ENCODE measurements at places on chromosomes 1 and 21.

GRCh38 chr1:2044510-2045319, 5.5 kb upstream of the PRKCZ start:
- DNase-seq: peak; percentile 54

GRCh38 chr1:174656409-174657059, 208.8 kb downstream of the GPR52 start:
- DNase-seq: no peak

DNA sequence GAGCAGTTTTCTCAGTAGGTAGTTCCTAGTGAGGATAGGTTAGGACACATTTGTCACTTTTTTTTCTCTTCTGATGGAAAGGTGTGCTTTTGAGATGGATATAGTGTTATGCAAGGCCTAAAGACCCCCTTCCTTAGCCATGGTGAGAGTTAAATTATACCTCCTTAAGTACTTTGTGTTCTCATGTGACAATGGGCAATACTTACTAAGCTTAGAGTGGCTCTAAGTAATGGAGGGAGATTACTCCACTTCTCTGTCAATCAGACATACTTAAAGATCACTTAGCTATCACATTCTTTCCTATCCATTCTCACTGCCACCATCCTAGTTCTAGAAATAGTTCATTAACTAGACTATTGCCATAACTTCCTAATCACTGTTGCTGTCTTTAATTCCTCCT, 265.6 kb downstream of the PBX1 start:
- no peak for DNase-seq

DNA sequence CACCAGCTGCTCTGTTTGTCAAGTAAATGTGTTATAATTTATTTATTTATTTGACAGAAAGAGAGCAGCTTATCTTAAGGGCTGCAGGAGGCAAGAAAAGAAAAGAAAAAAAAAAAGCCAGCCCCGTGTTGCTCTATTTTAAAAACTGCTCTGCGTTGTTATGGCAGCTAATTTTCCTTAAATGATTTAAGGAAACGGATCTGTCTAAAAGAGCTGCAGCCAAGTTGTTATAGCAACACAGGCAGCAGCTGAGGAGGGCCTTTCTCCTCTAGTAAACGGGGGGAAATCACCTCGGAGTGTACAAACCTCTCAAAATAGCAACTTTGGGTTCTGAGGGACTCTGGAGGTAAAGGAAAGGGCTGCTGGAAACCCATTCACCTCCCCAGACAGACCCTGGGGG, 149.2 kb downstream of the BEND5 start:
- DNase-seq: no peak

DNA sequence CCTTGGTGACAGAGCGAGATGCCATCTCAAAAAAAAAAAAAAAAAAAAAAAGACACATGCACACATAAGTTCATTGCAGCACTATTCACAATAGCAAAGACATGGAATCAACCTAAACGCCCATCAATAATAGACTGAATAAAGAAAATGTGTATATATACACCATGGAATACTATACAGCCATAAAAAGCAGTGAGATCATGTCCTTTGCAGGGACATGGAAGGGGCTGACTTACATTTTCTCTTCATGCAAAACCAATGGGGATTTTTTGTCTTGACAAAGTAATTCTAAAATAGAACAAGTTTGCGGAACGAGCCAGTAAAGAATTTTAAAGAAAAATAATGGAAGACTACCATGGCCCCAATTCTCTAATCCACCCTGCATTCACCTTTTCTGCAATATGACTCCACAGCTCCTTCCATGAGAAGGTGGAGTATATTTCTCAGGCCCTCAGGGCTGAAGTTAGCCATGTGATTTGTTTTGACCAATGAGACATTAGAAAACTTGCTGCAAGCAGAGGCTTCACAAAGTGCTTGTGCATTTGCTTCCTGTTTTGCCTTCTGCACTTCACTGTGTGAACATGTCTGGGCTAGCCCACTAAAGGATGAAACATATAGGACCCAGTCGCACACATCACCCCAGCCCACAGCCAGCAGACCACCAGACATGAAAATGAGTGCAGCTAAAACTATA, 78.8 kb upstream of the NR5A2 start:
- DNase-seq: no peak

DNA sequence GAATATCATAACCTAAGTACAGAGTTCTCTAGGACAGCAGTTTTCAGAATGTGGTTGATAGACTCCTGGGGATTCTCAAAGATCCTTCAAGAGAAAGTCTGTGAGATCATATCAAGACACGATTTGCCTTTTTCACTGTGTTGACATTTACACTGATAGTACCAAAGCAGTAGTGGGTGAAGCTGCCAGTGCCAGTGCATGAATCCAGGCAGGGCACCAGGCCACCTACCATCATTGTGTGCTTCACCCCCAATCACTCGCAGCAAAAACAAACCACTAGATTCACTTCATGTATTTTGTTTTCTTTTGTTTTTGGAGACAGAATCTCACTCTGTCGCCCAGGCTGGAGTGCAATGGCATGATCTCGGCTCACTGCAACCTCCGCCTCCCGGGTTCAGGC, 23.9 kb downstream of the DNAJC16 start:
- DNase-seq: no peak

DNA sequence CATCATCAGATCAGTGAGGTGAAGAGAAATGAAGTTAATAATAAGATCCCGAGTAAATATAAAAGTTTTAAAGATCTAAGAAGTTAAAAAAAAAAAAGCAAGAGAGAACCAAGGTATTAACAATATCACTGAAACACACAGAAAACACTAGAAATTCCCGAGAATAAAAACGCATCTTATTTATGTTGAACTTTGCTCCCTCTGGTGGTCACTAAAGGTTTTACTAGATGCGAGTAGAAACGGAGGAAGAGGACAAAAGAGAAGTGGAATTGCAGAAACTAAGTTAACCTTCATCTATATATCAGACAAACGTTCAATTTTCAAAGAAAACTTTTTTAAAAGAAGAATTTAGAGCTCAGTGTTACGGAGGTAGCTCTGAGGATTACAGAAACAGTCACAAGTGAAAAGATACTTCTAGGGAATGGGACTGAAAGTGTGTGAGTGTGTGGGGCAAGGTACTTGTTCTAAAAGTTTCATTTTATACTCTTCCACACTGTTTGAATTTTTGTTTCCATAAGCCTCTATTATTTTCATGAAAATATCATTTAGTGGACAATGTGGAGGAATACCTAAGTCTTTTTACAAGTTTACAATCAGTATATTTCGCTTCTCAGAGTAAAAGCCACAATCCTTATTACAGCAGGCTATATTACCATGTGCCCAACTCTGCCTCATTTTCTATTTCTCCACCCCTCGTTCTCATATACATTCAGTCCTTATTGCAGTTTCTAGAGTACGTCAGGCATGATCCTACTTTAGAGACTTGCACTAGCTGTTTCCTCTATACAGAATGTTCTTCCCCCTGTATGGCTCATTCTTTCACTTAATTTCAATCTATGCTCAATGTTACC, 19.7 kb downstream of the ACBD6 start:
- DNase-seq: peak; percentile 70

GRCh38 chr1:177586429-177586828, 383.4 kb downstream of the SEC16B start:
- DNase-seq: no peak

DNA sequence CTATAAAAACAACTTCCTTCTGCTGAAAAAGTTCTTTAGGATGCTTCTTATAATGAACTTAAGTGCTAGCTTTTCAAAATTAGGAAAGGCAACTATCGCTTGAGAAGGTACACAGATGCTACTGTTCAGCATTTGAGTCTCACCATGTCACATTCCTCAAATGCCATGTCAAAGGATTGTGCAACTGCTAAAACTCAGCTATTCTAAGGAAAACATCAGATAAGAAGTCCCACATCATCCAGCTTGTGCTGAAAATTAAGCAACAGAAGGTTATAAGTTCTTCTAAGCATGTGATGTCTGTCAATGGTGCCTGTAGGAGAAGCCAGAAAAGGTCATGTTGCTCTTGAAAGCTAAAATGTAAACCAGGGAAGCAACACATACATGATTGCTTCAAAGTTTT, 36.5 kb downstream of the MCOLN2 start:
- DNase-seq: no peak

GRCh38 chr1:159600894-159601293, 13.3 kb downstream of the APCS start:
- no peak for DNase-seq

DNA sequence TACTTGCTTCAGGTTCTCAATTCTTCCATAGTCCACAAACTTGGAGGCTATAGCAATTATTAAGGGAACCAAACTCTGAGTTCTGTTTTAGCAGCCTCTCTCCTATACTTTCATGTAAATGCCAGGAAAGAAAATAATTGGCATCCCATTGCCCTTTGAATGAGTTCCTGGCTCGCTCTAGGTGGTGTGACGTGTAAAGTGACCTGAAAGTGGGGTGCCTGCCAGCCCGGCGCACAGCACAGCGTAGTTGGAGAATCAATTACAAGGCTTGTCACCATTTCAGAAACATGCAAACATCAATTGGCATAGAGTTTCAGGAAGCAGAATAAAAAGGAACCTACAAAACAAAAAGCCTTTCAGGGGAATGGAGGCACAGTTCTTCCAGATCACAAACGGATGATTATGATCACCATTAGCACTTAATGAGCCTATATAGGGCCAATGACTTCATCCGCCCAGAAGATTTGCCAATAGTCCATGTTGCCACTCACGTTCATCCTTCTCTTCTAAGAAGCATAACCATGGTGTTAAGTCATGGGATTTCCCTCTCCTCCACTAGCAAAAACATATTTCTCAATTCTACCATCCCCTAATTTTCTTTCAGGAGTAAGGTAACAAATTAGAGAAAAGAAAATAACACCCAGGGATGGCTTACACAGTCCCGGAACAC, 354.6 kb upstream of the ADGRL2 start:
- no peak for DNase-seq

GRCh38 chr1:168187177-168187576, 8.4 kb downstream of the TIPRL start:
- no peak for DNase-seq

GRCh38 chr1:147628441-147628840, 41.9 kb downstream of the ACP6 start:
- no peak for DNase-seq

All from ACHN (cell line).